ENCODE measurements at places on chromosomes 1 and 21.
A peak's percentile ranks its signal among the peaks of the same experiment; 100 is the strongest.

GRCh38 chr1:54404939-54405897 lies 976 bp downstream of the SSBP3 start:
- no peak for DNase-seq

GRCh38 chr21:41993744-41994143 lies 16.4 kb downstream of the ZBTB21 start:
- no peak for DNase-seq

- no peak for DNase-seq
These were observed 124.6 kb downstream of the TGFBR3 start for GRCh38 chr1:91761295-91761721.

DNA sequence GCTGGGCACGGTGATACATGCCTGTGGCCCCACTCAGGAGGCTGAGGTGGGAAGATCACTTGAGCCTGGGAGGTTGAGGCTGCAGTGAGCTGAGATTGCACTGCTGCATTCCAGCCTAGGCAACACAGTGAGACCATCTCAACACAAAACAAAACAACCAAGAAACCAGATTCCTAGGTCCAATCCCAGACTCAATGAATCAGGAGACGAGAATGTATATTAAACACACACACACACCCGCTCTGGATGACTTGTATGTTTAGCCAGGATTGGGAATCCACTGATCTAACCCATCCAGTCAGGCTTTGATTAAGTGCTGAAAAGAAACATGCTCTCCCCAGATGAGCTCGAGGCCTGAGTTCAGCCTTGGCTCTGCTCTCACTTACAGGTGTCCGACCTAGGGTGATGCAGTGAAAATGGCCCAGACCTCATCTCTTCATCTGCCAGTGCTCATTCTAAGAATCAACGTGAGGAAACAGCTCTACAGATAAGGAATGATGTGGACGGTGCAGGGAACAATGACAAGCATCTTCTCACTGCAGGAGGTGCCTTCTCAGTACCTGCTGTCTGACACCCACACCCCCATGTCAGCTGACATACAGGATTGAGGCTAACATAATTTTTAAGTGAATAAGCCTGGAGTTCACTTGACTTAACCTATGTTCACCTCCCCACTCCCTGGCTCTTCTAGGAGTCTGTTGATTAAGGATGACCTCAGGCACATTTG lies 15.3 kb upstream of the SRSF4 start:
- DNase-seq, result no peak

DNA sequence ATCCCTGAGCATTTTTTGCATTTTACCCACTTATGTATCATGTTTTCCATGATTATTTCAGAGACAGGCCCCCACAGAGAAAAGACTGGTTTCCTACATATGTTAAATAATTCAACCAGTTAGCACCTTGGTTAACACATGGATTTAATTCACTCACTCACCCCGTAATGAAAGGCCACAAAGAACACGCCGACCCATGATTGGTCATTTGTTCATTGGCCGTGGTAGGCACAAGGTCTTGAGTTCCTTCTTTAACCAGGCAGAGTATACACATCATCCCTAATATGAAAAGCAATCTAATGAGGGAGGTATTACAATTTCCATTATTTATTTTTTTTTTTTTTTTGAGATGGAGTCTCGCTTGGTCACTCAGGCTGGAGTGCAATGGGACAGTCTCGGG lies 50.6 kb downstream of the RPS6KA1 start:
- no peak for DNase-seq

- no peak for DNase-seq
These were observed 34.2 kb upstream of the TMEM125 start for GRCh38 chr1:43235451-43236121.

DNA sequence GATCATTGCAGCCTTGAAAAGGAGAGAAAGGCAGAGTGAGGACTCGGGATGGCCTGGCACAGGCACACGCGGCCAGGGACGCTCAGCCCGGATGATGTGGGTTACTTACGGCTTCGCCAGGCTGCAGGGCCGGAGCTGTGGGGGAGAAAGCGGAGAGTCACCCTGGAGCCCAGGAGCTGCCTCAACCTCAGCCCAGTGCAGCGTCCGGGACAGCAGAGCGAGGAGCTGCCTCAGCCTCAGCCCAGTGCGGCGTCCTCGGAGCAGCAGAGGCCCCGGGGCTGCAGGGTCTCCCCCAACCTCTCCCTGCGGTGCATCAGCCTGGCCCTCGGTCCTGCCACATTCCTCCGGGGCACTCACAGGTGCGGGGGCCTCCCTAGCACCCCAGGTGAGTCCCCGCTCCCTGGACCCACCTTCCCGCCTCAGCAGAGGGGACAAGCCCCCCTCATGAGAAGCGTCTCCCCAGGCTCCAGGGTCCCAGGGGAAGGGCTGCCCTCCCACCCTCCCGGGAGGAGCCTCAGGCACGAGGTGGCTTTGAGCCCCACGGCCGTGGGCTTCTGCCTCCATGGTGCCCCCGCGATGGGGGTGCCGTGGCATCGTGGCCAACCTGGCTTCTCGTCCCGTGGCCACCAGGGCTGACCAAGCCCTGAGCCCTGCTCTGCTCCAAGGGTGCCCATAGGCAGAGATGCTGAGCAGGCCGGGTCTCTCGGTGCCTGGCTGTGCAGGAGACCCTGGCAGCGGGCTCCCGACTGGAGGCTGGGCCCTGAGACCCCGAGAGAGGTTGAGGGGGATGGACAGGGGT lies 10.5 kb upstream of the RNF223 start:
- no peak for DNase-seq

- DNase-seq, result no peak
These were observed at the start of the genes SHE and TDRD10 for GRCh38 chr1:154502066-154502743. SHE (minus strand) TSS chr1:154502412; CDS start chr1:154502026, 386 bp downstream. TDRD10 (plus strand) TSS chr1:154502219; CDS start chr1:154506904, 4,685 bp downstream.

GRCh38 chr1:52629667-52630066 lies 3.3 kb upstream of the SHISAL2A start:
- no peak for DNase-seq

DNA sequence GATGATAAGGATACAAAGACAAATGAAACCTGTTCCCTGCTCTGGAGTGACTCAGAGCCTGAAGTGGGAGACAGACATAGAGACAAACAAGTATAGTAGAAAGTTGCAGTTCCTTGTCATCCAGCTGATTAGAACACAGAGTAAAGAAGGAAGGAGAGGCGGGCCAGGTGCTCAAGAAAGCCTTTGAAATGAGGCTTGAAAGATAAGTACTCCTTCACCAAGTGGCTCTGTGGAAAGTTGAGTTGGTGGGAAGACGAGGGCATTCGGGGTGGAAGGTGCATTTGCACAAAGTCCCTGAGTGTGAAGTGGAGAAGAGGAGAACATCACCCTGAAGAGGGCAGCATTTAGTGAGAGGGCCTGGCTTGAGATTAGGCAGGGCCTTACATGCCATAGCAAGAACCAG lies 17.0 kb downstream of the MARK1 start:
- DNase-seq, result no peak

- DNase-seq, result no peak
These were observed 15.5 kb upstream of the NPPB start for GRCh38 chr1:11874258-11874562.

DNA sequence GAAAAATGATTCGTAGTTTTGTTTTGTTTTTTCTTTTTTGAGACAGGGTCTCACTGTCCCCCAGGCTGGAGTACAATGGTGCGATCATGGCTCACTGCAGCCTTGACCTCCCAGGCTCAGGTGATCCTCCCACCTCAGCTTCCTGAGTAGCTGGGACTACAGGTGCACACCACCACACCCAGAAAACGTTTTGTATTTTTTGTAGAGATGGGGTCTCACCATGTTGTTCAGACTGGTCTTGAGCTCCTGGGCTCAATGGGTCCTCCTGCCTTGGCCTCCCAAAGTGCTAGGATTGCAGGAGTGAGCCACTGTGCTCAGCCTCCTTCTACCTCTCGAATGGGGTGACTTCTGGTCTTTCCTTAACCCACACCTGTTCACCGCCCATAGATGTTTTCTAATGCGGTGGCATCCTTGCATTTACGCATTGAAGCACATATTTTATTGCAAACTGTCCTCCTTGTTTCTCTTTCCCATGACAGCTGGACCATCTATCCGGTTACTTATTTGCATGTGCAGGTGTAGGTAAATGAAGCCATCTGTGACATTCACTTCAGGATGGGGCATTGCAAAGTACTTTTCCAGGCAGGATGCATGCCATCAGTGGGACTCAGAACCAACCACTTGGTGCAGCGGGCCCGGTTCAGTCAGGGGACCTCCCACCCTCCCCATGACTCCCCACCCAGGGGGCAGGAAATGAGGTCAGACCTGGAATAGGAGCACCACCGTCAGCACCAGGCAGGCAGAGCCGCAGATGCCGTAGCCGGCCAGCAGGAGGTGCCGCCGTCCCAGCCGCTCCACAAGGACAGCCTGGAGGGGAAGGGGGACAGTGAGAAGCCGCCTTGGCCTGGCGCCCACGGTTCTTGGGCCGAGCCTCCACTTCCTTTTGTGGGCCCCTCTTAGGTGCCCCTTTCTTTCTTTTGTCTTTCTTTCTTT lies 16.5 kb downstream of the SLC2A7 start:
- peak; percentile 43 for DNase-seq

DNA sequence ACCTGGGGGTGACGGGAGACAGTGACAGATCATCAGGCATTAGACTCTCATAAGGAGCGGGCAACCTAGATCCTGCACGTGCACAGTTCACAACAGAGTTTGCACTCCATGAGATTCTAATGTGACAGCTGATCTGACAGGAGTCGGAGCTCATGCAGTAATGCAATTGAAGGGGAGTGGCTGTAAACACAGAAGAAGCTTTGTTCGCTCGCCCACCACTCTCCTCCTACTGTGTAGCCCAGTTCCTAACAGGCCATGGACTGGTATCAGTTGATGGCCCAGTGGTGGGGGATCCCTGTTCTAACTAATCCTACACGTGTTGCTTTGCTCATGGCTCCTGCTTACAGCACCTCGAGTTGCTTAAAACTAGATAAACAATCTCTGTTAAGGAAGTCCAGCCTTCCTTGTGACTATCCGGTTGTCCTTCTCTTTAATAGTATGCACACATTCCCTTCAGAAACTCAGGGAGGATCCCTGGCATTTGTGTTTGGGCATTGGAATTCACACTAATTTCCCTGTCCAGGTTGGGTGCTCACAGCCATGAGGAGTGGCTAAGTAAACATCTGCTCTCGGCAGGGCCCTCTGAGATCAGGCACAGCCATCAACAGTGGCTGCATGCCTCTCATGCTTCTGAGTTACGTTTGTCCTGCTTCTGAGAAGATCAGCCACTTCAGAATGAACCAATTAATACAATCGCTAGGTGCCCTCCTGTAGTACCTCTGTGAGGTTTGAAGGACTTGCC lies 21.1 kb upstream of the F3 start:
- DNase-seq, result no peak

DNA sequence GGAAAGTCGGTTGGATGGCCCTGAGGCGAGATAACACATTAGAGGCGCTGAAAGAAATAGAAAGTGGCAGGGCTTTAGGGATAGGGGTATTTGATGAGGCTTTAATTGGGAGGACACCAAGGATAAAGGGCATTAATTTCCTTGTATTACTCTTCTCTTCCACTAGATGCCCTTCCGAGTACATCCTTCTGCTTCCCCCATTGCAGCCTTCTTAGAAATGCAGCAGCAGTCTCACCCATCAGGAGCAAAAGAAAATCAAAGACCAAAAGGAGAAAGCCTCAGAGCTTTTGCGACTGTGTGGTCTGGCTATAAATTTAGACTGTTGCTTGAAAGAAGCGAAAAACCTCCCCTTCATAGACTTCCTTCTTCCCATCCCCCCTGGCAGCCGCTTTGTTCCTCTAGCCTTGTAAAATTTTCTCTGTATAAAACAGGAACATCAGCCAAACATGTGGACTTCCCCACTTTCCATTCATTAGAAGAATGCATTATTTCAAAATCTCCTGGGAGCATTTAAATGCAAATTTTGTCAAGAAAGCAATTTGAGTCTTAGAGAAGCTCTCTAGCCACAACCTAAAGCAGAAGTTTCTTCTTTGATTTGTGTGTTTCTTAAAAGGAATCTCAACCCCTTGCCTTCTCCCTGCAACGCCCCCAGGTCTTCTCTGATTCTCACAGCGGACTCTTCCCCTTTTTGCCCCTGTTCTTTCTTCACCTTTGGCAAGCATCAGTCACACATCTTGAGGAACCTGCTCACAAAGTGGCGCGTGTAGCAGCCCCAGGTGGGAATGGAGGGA lies 76.6 kb downstream of the NDUFS5 start:
- DNase-seq, result peak; percentile 27

- no peak for DNase-seq
These were observed 41.1 kb downstream of the IL6R start for GRCh38 chr1:154446292-154446691.

- DNase-seq, result no peak
These were observed 20.9 kb downstream of the ITSN1 start for GRCh38 chr21:33663241-33663640.

DNA sequence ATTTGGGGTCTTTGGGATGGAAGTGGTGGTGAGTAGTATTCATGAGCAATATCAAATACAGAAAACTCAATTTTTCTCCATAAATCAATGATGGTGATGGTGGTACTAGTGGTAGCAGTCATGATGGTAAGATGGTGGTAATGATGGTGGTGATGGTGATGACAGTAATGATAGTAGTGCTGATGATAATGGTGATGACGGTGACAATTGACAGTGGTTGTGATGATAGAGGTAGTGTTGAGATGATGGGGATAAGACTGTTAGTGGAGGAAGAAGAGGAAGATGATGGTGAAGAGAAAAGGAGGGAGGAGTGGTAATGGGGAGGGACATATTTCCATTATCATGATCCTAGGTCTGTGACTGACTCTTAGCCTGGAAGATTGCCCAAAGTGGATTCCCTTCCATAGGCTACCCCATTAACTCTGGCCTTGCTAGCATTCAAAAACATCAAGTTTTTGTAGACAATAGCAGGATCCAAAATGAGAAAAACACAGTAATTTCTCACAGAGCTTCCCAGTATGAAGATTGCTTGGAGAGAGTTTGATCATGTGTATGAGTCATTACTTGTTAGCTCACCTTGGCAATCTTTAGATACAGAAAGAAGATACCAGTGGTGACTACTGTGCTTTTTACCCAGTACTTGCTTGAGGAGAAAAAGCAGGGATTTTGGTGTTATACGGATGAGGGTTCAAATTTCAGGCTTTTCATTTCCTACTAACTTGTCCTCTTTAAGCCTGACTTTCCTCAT lies 93.9 kb downstream of the ATP1A1 start:
- no peak for DNase-seq

GRCh38 chr1:210405316-210405715 lies 76.6 kb downstream of the HHAT start:
- DNase-seq, result no peak

DNA sequence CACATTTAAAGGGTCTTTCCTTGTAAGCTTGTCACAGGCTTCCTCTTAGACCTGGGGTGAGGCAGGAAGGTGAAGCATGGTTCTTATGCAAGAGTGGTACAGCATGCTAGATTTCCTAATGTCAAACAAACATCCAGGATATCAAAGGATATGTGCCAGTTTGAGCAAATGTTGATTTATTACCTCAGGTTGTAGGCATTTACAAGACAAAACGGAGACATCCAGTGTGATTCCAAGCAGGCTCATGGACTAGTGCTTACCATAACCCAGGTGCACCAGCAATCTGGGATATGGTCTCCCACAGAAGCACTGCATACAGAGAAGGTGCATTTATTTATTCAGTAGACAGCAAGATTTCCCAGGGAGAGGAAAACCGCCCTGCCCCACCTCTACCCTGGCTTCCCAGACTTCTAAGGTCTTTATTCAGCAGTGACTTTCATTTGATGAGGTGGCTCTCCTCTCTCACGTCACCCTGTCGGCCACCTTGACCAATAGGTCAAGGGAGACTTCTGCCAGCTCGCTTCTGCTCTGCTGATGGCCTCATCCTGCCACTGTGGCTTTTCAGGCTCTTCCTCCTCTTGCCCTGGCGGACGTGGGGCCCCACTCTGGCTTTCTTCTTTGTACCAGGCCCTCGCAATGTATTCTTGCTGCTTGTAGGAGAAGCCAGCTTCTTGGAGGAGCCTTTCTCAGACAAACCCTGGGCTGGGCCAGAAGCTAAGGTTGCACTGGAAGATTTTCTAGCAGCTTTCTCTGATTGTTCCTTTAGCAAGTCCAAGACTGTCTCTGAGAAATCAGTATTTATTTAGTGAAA lies 25.6 kb downstream of the HHIPL2 start:
- no peak for DNase-seq

Data from activated CD4-positive, alpha-beta T cell treated with anti-CD3 and anti-CD28 coated beads, Interleukin-2, amount 50 U/mL, for 48 hours (primary cell).